SHP77 (cell line): ENCODE measurements at places on chromosomes 3 and 15.

DNA sequence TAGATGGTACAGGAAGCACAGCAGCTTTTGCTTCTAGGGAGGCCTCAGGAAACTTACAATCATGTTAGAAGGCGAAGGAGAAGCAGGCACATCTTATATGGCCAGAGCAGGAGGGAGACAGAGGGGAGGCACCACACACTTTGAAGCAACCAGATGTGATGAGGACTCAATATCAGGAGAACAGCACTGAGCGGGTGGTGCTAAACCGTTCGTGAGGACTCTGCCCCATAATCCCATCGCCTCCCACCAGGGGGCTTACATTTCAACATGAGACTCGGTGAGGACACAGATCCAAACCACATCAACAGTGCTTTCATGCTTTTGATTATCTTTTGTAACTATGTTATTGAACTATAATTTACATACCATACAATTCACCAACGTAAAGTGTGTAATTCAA lies 7.6 kb upstream of the TMEM44 start:
- no peak for DNase-seq

- no peak for DNase-seq
These were observed 22.5 kb downstream of the PXK start for GRCh38 chr3:58355179-58355578.

DNA sequence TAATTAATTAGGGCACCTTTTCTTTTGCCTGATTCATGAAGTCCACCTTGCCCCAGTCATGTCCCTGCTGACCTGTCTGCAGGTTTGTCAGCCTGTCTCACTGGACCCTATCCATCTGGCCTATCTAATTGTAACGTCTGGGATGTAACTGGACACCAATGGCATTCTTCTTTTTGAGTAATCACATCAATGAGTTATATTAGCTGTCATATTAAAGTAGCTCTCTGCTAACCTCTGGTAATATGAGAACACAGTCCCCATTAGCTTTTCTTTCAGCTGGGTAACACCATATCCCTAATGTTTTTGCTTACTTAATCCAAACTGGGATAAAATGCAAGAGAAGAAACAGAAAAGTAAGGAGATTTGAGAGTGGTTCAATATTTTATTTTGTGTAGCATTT lies 166.2 kb upstream of the VEPH1 start:
- DNase-seq: no peak

DNA sequence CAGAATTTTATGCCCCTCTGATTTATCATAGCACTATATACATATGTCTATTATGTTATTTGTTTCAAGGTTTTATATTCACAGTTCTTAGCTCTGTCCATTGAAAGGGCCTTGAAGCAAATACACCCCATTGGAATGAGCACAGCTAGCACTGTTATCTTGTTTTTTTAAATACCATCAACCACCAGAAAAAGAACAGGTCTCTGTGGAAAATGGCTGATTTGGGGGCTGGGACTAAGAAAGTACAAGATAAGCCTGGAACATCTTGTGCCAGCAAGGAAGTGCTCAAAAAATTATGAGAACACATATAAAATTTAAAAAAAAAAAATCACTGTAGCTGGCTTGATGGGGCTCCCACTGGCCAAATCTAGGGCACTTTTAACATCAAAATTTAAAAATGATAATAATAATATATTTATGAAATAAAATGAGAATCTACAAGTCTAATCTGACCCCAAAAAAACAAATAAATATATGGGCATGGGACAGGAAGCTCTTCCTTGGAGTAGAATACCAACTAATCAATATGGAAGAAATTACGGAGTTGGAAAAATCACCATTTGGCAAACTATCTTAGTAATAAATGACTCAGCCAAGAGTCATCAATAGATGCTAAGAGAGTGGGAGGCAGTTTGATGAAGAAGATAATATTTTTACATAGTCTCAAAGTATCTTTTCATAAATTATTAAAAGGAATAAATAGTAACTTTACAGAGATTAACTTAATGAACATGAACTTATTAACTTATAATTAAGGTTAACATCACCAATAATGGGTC lies 20.5 kb downstream of the IFT80 start:
- no peak for DNase-seq

DNA sequence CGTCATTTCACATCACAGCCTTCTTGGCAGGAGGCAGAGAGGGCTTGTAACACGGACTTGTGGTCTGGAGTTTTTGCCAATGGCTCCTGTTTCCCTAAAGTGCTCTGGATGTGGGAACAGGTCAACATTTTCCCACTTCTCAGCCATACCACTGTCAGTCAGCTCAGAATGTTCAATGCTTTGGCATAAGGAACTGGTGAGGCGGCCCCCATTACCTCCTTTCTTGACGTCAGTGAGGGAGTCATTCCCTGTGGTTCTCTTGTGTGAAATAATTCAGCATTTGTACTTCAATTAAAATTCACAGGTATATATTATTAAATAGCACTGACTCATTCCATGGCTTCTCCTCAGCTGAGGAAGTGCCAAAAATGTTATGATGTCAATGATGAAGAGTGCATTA lies 167.1 kb downstream of the P3H2 start:
- no peak for DNase-seq

DNA sequence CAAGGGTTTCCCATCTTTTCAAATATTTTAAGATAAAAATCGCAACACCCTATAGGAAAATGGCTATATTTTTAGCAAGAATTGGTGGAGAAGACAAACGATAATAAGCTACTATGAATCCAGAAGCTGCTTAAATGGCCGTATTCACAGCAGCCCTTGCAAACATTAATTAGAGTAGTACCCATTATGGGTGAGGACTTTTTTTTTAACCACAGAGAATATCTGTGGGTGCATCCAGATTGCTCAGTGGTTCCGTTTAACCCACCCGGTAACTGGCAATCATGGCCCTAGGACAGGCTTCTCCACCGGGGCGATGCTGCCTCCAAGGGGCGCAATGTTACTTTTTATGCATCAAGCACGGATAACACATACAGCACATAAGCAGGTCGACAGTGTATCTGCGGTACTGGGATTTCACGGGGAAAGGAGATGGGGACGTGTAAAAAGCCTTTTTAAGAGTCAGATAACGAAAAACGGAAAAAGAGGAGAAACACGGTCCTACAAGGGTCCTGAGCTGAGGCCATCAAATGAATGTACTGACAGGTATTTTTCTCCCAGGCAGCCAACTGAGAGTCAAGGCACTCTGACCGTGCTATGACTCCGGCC lies 968 bp upstream of the TMEM266 start:
- DNase-seq: no peak

- DNase-seq: no peak
These were observed 13.5 kb downstream of the ZNF774 start for GRCh38 chr15:90365414-90366055.

DNA sequence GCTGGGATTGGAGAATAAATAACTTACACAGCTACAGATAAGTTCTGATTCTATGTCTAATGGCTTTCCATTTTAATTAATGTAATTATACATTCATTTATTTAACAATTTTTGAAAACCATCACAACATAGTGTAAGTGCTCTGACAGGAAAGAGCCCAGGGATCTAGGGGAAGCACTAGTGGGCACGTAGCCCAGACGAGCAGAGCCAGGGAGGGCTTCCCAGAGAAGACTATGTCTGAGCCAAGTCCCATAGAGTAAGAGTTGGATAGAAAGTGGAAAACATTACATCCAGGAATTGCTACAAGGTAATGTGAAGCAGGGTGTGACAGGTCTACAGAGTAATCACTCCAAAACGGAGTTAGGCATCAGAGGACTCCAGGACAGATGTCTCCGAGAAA lies 2.9 kb upstream of the HGD start:
- DNase-seq: no peak

- no peak for DNase-seq
These were observed 50.5 kb downstream of the TNFAIP8L3 start for GRCh38 chr15:51044037-51044727.

- DNase-seq: no peak
These were observed 49.1 kb upstream of the KLF13 start for GRCh38 chr15:31277335-31278060.

DNA sequence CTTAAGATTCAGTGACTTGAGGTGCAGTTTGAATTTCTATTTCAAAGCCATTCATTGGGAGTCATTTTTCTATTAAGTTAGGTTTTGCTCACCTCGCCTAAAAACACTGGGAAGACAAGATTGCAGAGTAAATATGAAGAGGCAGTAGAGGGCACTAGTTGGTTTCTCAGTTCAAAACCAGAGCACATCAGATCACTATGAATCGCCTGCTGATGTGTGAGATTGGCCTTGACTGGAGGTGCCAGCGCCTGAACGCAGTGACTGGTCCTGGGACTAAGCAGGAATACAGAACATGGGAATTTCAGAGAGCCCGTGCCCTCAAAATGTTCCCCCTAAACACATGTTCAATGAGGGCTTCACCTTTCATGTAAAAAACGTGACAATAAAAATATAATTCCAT lies 229.0 kb downstream of the ITPR1 start:
- peak; percentile 62 for DNase-seq
